ENCODE measurements at places on chromosomes 13 and 19.

DNA sequence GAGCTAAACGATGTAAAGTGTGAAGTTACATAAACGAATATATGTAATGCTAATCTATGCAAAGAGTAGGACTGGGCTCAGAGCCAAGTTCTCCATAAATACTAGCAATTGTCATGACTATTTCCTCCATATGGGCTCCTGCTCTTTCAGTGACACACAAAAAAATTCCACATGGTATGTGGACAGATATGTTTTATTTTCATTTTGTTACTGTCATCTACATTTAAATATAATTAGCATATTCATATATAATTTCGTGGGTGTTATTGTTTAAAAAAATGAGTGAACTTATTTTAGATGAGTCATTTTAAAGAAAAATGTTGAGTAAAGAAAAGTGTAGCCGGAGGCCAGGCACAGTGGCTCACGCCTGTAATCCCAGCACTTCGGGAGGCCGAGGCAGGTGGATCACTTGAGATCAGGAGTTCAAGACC lies 5.0 kb upstream of the IGSF23 start:
- DNase-seq, result no peak

- DNase-seq, result no peak
These were observed 21.3 kb upstream of the OR1M1 start for GRCh38 chr19:9065457-9066014.

DNA sequence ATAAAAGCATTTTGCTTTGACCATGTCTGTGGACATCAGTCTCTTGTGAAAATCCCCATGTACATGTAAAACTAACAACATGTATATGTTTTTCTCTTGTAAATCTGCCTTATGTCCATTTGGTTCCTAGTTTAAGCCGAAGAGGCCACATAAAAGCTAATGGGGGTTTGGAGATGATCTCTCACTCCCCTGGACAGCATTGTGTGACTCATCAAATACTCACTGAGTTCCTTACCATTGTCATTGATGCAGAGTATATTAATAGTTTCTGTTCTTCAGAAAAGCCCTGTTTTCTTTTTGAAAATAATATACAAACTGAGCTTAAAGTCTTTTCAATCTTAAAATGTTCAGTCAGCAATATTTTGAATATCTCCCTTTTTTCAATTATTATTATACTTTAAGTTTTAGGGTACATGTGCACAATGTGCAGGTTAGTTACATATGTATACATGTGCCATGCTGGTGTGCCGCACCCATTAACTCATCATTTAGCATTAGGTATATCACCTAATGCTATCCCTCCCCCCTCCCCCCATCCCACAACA lies 536.7 kb upstream of the HTR2A start:
- DNase-seq, result no peak

GRCh38 chr19:17615889-17616685 lies 60.6 kb downstream of the COLGALT1 start:
- DNase-seq, result no peak

DNA sequence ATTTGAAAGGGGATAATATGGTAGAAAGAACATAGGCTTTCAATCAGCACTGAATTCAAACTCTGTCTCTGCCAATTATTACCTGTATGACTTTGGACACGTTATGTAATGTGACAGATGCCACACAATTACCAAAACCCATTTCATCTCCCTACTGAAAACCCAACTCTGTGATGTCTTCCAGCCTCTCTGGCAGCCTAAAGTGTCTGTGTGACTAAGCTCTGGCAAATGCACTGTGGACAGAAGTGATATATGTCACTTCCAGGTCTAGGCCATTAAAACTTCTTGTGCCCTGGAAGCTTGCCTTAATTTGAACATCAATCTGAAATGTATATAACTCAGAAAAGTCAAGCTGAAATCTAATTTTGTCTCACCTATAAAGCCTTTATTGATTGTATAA lies 552.0 kb downstream of the RFC3 start:
- DNase-seq, result no peak

- no peak for DNase-seq
These were observed 56.2 kb downstream of the DHRS12 start for GRCh38 chr13:51747438-51748434.

- no peak for DNase-seq
These were observed 367.0 kb downstream of the NALCN start for GRCh38 chr13:101049166-101049850.

- DNase-seq, result no peak
These were observed 89.8 kb downstream of the RYR1 start for GRCh38 chr19:38523319-38523718.

DNA sequence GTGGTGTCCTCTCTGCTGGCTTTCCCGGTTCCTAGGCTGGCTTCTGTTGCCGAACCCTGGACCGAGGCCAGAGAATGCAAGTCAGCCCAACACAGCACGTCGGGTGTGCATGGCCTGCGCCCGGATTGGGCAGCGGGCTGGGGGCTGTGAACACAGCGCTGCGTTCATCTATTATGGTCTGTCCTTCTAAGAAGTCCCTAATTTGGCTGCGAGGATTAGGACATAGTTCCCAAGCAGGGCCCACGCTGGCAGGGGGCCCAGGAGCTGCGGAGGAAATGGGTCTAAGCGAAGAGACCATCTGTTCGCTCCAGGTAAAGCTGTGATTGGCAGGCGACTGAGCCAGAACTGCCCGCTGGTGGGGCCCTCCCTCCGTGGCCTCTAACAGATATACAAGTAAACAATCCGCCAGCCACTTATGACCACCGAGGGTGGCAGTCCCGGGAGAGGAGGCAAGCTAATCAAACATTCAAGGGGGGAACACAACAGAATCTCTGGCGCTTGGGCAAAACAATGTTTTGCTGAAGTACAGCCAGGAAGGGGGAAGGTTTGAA lies 6.0 kb downstream of the SYCE2 start:
- no peak for DNase-seq

All from CD4-positive, alpha-beta T cell treated with Interleukin-2 at 100 ng/mL for 4 hours (primary cell).